ENCODE measurements at places on chromosomes 5 and 9.

- DNase-seq, result no peak
Observed at GRCh38 chr5:62007457-62007856, 298.5 kb upstream of the KIF2A start.

DNA sequence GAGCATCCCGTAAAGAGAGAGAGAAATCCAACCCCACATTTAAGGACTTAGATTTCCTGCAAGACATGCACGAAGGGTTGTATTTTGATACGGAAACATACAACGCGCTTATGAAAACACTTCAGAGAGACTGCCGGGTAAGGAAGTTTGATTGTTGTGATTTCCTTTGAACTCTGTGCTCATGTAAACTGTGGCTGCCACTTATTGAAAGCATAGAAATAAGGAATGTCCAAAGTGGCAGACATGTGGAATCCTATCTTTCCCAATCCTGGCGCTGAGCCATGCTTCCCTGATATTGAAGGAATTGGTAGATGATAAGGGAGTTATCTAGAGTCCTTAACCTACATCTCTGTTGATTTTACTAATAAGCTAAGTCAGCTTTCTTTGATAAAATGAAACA is 119.4 kb downstream of the PRKACG start:
- no peak for DNase-seq

DNA sequence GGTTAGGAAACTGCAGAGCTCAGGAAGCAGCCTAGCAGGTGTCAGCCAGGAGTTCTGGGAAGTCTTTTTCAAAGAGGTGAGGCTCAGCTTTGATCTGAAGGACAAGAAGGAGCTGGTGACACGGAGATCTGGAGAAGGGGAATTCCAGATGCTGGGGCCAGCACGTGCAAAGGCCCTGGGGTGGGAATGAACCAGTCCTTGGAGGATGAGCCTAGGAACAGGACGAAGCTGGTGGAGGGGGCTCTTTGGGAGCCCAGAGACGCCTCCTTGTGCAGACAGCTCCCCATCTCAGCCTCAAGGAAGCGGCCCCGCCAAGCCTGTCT is 15.2 kb upstream of the RNU6ATAC start:
- DNase-seq, result no peak

- no peak for DNase-seq
Observed at GRCh38 chr9:90469435-90469834, 173.2 kb downstream of the DIRAS2 start.

- no peak for DNase-seq
Observed at GRCh38 chr9:7402334-7403027, 397.1 kb downstream of the DMAC1 start.

DNA sequence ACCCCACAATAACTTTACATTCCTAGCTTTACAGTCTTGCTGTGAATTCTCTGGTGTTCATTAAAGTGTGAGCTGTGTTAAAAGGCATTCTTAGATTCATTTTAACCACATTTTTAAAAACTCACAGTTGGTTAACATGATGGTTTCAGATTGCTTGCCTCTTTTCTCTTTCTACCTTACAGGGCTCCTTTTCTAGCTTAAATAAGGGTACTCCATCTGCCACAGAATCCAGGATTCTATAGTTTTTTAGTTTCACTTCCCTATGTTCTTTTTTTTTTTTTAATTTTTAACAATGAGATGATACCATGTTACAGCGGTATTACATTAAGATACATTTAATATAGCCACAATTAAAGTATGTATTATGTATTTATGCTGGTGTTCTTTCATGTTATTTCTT is 3.9 kb upstream of the FBXO4 start:
- no peak for DNase-seq

DNA sequence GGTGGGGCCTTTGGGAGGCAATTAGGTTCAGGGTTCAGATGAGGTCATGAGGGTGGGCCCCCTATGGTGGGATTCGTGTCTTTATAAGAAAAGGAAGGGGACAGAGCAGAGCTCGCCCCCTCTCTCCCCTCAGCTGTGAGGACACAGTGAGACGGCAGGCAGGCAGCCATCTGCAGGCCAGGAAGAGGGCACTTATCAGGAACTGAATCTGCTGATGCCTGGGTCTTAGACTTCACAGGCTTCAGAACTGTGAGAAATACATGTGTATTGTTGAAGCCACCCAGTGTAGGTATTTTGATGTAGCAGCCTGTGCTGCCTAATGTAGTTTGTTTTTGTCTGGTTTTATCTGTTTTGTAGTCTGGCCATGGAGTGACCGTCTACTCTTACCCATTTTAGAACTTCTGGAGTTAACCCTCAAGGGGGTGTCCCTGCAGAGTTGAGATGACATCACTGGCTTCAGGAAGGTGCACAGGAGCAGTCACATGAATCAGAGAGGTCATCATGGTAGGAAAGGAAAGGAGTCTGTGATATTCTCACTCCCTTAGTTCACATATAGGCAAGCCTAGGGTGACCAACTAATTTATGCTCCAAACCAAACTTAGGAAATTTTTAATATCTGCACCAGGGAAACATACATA is 71.0 kb downstream of the LRRC70 start:
- DNase-seq, result no peak

Data from DMS 273 treated with DMSO at 0.1 percent for 48 hours (cell line).